ENCODE measurements at places on chromosomes 12 and 14.

- DNase-seq: peak; percentile 80
These were observed at the start of gene MANSC1 for GRCh38 chr12:12349711-12350665. Gene MANSC1 (minus strand): TSS chr12:12350242. CDS start chr12:12343314, 6,928 bp downstream.

DNA sequence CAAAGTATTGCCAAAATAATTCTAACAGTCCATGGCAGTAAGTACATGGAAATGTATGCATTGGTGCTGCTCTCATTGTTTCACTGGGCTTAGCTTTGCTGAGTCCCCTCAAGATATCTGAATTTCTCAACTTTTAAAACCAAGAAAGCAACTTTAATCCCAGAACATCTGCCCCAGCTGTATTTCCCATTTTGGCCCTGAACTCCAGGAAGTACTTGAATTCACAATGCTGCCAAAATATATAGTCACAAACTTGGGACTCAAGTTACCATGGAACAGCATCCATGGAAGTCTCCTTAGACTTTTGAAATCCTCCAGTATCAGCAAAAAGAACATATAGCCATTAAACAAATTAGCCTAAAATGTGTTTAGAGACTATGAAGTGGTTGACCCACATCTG is 78.5 kb upstream of the FLRT2 start:
- no peak for DNase-seq

GRCh38 chr12:121236776-121237175 is 26.8 kb downstream of the P2RX4 start:
- no peak for DNase-seq

GRCh38 chr14:53793790-53794505 is 162.7 kb downstream of the BMP4 start:
- DNase-seq: no peak

DNA sequence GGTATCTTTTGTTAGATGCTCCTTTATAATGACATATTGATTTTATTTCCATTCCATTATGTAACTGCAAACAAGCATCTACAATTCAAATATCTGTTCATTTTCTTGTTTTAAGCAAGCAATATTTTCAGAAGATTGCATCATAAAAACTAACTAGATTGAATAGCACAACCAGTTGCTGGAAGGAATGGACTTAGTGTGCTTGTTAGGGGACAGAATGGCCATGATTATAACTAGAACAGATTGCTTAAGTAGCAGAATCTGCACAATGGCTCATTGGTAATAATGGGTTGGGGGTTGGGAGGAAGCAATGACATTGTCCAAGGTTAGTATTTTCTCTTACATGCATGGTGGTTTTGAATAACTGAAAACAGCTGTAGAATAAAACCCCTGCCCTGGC is 939.5 kb downstream of the SLC16A7 start:
- no peak for DNase-seq

DNA sequence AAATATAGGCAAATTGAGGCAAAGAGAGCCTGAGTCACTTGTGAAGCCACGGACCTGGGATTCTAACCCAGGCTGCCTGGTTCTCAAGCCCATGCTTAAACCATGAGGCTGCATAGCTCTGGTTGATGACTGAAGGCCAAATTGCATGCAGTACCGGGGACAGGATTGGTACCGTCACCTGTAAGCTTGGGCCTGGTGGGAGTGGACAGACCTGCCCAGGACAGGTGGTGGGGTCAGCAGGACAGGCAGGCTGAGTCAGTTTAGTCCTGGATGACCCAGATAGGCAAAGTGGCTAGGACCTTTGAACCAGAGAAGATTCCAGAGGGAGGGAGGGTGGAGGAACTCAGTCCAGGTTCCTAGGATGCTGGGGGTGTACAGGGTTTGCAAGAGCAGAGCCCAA is 25.8 kb downstream of the RIN3 start:
- DNase-seq: no peak

GRCh38 chr14:97832776-97833175 is 1035.6 kb downstream of the VRK1 start:
- DNase-seq: no peak
